ENCODE measurements at places on chromosomes 11 and 22. TPM values are rescaled to one million over a fixed set of nuclear protein-coding genes. Genes with fewer than 3 reads are reported as not detected.

DNA sequence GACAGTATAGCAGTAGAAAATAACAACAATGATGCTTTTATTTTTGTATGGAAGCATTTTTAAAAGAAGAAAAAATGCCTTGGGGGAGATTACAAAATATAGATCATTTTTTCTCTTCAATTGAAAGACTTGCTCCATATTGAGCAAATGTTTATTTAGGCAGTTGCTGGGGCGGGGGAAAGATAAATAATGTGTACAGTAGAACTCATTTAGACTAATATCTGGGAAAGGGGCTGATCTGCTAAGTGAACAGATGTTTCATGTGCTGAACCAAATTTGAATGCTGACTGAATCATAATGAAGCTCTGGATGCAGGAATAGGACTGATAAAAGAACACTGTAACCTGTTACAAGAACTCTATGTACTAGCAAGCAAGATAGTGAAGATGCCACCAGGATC, 457.1 kb upstream of the TENM4 start:
- DNase-seq: no peak

GRCh38 chr22:23781065-23781464, 5.7 kb upstream of the SMARCB1 start:
- no peak for DNase-seq

DNA sequence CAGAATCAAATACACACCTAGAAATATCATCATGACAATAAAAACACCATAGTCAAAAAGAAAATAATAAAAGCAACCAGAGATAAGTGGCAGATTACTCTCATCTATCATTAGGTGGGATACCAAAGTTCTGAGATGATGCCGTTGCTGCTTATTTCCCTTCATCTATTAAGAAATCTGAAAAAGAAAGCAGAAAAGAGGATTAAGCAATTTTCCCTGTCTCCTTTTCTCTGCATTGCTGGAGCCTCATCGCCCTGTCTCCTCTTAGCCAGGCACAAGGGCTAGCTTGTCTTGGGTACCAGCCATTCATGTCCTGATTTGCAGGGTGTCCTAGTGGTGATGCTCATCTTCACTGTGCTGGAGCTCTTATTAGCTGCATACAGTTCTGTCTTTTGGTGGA, 3.9 kb upstream of the MS4A14 start:
- no peak for DNase-seq

Gene PRDM11
- total RNA-seq: 35.3 TPM

Gene GPHA2
- not detected for total RNA-seq
